ENCODE measurements at places on chromosomes 2 and 18.

GRCh38 chr2:145464866-145465265 is 944.9 kb upstream of the ZEB2 start:
- DNase-seq, result no peak

- no peak for DNase-seq
Measured at GRCh38 chr2:43946685-43947084, 49.1 kb downstream of the LRPPRC start.

DNA sequence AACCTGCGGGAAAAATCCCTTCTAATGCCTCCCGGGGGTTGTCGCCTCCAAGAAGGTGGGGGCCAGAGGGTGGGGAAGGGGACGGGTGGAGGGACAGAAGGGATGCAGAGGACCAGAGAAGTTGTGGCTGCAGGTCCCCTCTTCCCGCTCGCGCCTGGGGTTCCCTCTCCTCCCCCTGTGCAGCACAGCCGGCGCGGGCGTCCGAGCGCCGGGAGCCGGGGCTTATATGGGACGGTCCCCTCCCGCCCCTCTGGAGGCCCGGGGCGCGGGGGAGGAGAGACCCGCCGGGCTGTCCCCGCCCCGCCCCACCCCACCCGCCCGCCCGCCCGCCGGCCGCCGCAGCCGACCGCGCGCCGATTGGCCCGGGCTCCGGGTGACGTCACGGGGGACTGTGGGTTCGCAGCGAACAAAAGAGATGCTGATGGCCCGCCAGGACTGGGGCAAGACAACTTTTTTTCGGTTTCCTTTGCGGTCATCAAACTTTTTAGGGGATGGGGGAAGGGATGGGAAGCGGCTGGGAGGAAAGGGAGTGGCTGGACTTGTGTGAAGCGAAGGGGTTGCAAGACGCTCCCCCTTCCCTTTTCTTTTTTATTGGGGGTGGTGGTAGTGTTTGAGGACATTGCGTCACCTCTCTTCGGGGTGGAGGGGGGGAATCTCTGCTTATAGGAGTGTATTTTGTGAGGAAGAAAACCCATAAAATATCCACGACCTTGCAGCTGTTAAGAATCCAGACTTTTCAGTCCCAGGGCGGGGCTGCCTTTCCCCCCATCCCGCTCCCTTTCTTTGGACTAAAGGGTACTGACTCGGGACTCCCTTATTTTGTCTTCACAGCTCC is at the start of gene FN1:
Gene FN1, minus strand, starts transcription at position 199 of the 835 bp plus-strand sequence. CDS start 266 bp downstream, outside the sequence.
- DNase-seq, result peak; percentile 89

DNA sequence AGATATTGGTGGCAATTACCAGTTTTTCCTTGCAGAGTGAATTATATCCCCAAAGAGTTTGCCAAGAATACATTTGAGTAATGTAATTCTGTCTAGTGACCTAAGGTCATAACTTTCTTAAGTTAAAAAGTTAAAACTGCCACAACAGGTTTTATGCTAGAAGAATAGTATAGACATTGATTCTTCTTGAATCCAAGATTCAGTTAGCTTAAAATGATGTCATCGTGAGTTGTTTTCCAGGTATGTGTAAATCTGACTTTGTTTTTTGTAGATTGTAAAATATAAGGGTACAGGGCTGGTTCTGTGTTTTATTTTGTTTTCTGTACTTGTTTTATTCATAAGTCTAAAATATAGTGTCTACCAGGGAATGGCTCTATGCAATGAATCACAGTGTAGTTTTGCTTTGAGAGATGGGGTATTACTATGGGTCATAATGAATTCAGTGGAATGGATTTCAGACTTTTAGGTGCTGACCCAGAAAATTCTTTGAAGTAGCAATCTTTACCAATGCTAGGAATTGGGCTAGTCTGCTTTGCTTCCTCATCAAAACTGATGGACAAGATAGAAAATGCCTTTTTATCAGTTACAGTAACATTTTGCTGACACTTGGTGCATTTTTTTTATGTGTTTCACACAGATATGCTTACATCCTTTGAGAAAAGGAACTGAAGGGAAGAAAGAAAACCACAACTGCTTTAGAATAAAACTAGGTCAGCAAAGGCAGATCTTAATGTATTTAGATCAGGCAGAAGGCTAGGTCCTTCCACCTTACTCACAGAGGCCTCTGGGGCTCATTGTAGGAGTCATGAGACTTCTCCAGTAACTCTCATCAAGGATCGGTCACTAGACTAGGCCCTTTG is 20.8 kb upstream of the MGAT5 start:
- DNase-seq, result no peak

DNA sequence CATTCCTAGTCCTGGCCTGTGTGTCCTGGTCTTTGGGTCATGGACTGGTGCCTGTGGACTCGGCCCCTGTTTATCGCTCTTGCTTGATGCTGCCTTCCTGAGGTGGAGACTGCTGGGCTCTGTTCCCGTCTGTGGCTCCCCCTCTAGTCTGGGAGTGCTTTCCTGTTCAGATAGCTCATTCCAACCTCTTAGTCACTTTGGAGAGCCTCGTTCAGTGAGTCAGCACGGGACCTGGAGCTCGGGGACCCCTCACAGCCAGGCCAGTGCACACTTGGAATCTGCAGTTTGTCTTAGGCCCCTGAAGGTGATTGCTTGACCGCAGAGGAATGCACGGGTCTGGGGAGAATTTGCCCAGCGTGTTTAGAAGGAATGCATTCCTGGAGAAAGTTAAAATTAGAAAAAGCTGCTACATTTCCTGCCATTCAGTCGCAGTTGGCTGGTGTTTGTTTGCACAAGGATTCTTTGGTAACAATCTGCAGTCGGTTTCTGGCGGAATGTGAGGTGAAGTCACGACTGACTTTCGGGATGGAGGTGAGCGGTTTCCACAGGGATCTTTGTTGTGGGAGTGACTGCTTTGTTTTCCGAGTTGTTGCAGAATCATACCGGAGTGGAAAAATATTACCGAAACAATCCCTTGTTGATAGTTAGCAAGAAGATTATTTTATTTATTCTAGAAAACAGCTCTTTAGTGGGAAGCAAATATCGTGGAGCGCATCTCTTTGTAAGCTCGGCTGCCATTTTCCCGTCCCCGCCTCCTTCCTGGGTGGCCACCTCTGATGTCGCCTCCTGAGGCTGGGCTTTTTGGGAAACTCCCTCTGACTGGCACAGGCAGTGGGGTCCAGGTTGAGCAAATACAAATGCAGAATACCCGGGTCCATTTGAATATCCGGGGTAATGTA is 29.6 kb downstream of the SH3BP4 start:
- DNase-seq, result no peak

DNA sequence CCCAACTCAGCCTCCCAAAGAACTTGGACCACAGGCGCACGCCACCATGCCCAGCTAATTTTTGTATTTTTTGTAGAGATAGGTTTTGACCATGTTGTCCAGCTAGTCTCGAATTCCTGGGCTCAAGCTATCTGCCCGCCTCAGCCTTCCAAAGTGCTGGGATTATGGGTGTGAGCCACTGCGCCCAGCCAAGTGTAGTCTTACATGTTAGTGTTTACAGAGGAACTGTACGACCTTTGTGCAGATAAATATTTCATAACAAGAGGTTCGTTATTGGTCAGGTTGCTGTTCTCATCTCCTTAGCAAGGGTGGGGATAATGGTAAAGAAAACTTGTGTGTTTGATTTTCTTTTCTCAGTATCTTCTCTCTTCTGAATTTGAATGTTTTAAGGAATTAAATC is 46.5 kb downstream of the RALBP1 start:
- DNase-seq, result no peak

DNA sequence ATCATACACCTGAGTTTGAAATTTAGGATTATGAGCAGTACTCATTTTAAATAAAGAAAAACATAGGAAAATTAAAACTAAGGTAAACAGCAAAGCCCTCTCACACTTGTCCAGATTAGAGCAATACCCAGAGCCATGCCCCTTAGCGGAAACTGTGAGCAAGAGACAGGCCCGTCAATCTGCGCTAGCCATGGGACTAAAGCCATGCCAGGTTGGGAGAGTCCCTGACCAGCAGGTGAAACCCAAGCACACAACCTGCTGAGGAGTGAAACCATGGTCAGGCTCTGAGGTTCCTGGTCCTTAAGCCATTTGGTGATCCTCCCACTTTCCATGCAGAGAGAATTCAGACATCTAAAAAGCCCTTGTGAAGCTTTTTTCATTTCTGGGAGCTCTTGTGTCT is 494.3 kb downstream of the STK39 start:
- no peak for DNase-seq

DNA sequence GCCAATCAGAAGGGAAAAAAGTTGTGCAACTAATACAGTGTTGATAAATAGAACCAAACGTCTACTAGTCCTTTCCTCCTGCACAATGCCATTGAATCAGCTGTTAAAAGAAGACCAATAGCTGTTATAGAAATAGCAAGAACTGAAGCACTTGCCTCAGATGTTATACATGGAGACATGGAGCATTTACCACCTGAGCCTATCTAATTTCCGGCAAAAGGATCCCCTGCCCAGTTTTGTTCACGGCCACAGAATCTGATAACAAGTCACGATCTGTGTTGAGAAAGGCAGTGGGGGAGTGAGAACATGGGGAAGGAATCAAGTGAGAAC is 285.4 kb downstream of the ZEB2 start:
- DNase-seq, result no peak

GRCh38 chr18:11872479-11873136 is 21.4 kb downstream of the CHMP1B start:
- DNase-seq, result peak; percentile 63

- no peak for DNase-seq
Measured at GRCh38 chr2:163682695-163683094, 53.1 kb downstream of the FIGN start.

- no peak for DNase-seq
Measured at GRCh38 chr2:95275151-95275515, 884 bp downstream of the PROM2 start.

GRCh38 chr2:224009605-224010315 is 29.3 kb downstream of the SERPINE2 start:
- no peak for DNase-seq

DNA sequence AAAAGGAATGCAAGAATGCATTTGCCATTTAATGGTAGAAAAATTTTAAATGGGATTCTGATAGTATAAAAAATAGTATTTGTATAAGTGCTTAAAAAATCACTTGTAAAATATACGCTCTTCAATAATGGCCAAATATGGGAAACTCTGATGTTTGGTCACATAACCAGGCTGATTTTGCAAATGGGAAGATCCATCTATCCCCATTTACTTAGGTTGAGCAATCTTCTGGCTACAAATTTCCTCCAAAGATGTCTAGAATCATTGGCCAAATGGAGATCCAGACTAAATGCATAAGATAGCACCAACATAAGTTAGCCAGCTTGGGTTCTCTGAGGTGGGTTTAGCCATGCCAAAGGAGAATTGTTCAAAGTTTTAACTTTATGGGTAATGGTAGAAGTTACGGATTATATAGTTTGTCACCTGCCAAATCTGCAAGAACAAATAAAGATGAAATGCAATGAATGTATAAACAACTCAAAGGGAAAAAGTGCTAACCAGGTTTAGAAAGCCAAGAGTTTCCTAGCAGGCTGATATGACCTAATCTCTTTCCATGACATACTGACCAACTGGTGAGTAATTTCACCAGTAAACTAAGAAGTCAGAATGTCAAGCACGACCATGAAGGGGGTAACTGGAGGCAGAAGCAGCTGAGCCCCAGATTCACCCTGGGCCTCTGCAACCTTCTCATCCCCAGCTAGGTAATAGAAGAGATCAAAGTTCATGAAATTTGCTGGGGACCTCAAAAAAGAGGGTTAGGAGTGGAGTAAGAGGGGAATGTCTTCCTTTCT is 10.0 kb downstream of the RHOB start:
- no peak for DNase-seq

DNA sequence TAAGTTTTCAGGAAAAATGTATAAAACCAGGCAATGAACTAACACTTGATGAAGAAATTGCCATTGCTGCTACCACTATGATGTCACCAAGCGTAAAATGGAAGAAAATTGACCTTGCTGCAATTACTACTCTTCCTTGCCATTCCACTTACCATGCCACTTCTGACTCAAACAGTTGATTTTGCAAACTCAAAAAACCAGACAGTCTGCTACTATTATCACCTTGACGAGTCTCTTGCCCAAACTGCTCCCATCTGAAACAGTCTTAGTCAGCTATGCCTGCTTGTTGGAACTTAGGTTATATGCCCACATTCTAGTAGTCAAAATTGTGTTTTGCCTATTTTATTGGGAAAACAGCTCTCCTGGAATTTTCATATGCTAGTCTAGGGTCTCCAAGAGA is 71.9 kb upstream of the SLC9A2 start:
- no peak for DNase-seq

GRCh38 chr18:3596637-3597384 is 146.8 kb downstream of the TGIF1 start:
- DNase-seq, result no peak

DNA sequence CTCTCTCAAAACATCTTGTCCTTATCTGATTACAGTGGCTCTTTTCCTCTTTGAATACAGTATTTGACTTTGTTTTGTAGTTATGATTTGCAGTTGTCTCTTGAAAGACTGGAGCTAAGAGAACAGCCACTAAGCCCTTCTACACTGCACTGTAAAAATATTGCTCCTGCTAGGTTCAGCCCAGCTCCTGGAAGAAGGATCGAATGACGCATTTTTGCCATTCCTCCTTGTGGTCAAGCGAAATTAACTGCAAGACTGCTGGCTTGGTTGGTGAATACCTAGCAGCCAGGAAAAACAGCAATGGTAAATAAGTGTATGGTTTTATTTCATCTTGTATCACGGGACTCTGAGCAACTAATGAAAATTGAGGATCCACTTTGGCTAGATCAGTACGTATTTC is 407.8 kb upstream of the CDH2 start:
- no peak for DNase-seq

DNA sequence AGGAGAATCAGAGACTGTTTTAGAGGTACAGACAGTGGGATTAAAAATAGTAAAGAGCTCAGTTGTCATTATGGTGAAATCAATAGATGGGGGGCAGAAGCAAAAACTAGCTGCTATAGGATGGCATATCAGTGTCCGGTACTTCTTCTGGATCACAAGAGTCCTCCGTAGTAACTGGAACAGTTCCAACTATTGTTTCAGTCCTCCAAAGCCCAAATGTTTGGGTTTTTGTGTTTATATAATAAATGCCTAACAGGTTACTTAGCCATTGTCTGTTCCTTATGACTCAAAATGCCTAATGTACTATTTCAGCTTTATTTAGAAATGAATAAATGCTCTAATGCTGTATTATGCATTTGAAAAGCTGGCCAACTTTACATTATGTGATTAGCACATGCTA is 401.2 kb downstream of the PTH2R start:
- DNase-seq, result no peak

GRCh38 chr2:5849562-5849961 is 157.4 kb downstream of the SOX11 start:
- DNase-seq, result no peak

DNA sequence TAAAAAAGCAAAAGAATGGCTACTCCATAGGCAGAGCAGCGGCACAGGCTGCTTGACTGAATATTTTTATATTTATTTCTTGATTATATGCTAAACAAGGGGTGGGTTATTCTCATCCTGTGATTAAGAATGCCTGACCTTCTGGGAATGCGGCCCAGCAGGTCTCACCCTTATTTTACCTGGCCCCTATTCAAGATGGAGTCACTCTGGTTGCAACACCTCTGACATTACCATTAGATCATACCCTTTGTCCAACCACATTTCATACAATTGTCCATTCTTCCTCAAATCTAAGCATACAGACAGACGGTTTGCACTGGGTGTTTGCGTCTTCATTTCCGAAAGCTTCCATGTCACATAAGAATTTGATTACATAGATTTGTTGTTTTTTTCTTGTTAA is 168.2 kb downstream of the GALNT1 start:
- DNase-seq, result no peak

GRCh38 chr2:240933966-240934700 is 28.0 kb downstream of the CROCC2 start:
- no peak for DNase-seq
